ENCODE measurements at places on chromosomes 2 and 18.

- no peak for DNase-seq
Measured at GRCh38 chr2:224004105-224004695, 34.9 kb downstream of the SERPINE2 start.

DNA sequence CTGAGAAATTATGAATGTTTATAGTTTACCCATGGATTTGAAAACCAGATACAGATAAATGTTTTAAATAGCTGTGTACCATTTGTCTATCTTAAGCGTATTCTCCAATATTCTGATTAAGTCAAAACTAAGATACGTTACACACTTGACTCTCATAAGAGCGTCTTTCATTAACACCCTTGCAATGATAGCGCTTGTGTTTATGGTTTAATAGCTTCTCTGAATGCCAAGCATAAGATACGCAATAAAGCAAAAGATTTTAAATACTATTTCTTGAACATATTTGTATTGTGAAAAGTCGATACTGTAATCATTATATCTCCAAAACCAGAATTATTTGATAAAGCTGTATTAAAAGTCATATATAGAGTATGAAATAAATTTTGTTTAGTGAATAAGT, 3.0 kb downstream of the CALCRL start:
- no peak for DNase-seq

DNA sequence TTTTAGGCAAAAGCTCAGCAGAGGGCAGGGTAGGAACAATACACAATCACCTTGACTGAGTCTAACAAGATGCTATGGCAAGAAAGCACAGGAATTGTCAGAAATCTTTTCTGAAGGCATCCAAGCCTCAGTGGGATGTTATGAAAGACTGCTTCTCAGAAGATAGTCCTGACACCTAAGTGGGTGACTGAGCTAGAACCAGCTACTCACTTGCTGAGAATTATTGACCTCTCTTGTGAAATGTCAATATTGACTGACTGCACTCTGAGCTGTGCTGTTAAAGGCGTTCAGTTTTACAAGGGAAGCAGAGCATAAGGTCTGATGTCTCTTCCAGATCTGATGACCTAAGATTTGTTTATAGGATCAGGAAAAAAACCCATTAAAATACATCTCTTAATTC, 46.1 kb downstream of the TACR1 start:
- no peak for DNase-seq

DNA sequence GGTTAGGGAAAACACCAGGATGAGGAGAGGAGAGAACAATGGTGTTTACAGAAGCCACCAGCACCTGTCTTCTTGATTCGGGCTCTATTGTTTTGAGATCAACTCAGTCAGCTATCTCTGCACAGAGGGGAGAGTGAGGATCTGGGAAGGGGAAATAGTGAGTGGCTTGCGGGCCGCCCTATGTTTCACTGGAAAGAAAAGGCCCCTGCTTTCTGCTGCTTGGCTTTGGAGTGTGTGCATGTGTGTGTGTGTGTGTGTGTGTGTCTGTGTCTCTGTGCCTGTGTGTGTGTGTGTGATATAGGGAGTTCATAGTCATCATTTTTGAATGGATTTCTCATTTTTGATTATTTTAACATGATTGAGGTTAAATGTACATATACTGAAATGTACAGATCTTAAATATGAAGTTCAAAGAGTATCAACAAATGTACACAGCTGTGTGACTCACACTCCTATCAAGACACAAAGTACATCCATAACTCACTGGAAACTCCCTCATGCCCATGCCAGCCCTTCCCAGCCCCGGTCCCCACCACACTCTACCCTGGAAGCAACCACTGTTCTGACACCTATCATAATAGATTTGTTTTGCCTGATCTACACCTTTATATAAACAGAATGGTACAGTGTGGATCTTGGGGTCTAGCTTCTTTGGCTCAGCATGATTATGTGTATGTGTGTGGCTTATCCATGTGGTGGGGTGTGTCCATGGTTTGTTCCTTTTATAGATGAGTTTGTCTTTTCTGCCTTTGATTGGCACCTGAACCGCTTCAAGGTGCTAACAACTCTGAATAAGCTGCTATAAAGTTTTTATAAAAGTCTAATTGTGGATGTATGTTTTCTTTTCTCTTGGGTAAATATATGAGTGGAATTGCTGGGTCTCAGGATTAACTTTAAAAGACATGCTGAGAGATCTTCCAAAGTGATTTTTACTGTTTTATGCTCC, 258.3 kb downstream of the SETBP1 start:
- peak; percentile 48 for DNase-seq

DNA sequence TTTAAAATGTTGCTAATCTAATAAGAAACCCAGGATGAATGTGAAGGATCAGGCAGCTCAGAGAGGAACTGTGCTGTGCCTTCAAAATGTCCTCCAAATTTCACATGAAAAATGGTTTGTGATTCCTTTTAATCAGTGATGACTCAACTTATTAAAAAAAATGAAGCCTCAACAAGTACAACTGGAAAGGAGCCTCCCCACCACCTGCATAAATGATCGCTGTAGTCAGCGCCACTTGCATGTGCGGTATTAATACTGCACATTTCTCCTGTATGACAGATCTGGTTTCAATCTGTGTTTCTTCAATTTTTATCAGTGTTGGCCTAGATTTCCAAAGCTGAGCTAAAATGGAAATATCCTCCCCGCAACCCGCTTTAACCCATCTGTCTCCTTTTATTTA, 115.0 kb upstream of the TMEM200C start:
- DNase-seq, result no peak

DNA sequence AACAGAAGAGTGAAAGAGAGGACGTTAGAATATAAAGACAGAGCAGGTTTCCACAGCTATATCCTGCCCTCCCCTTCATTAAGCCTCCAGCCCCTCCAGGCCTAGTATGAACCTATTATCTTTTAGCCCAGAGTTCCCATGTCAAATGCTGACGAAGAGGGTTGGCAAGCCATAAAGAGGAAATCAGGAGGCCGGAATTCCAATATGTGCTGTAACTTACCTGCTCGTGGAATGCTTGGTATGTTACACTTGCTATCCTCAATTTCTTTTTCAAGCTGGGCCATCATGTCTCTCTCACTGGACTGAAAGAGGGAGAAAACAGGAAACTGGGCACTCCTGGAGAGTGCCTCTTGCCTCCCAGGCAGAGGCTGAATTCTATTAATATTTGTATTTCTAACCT, 264.1 kb downstream of the TRIB2 start:
- no peak for DNase-seq

- no peak for DNase-seq
Measured at GRCh38 chr2:200222791-200223190, 83.7 kb upstream of the SPATS2L start.

DNA sequence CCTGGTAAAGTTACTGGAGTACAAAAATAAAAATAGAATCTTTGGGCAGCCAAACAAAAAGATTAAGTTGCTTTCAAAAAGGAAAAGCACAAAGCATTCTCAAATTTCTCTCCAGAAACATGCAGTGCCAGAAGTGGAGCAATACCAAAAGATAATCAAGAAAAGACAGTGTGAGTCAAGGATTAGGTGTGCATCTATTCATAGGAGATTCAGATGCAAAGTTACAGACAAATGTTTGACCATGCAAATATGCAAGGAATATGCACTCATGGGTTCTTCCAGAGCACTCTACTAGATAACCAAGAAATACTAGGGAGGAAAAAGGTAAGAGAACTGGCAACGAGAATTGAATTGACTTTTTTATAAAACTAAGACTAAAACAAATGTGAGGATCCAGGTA, 51.8 kb upstream of the CDH20 start:
- no peak for DNase-seq

GRCh38 chr2:226877491-226877890, 41.6 kb downstream of the RHBDD1 start:
- no peak for DNase-seq

- DNase-seq, result no peak
Measured at GRCh38 chr2:239316562-239317465, 84.0 kb downstream of the HDAC4 start.

DNA sequence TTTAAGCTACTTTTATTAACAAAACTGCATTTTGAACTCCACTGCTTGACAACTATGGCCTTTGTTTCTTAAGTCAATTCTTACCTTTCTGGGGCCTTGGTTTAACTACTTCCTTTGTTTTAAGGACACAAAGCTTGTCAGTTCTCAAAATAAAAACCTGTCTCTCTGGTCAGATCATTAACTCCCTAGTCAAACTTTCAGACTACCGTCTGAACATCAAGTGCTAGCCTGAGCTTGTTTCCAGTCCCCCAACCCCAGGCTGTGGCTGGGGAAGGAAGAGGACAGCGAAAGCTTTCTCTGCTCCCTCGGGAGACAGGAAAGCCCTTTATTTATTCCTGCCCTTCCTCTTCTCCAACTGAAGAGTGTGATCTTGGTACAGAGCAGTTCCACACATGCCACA, 1.7 kb downstream of the SH3YL1 start:
- DNase-seq, result no peak

DNA sequence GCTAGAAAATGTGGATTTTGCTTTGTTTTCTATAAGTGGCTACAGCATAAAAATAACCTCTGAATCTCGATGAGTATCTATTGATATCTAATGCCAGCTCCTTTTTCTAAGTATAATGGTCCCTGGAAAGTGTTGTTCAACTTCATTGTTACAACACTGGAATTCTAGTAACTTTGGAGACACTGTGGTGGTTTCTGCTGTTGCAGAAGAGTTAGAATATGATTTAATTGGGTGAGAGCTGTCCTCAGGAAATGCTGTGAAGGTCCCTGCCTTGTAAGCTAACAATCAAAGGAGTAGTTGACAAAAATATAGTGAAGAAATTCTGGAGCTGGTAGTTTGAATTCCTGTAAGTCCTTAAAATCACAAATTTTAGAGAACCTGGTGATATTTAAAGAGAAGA, 62.1 kb downstream of the C18orf63 start:
- no peak for DNase-seq

GRCh38 chr2:227324642-227324994, 433 bp upstream of the MFF start:
- no peak for DNase-seq

- DNase-seq, result no peak
Measured at GRCh38 chr2:176395273-176395854, 126.1 kb downstream of the MTX2 start.

DNA sequence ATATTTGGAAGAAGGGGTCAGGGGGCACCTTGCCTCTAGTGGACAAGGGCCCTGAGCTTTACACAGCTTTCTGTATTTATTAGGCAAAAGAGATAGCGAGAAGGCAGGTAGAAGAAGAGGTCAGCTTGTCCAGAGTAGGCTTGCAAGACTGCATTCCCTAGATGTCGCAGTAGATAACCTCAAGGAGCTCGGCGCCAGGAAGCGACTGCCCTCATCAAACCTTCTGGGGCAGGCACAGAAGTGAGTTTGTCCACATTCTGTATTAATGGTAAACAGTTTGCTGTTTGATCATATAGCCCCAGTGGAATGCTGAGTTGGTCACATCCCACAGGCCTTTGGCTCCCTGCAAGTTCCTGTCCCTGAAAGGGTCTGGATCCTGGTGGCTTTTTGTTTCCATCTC, 7.0 kb downstream of the CHCHD5 start:
- no peak for DNase-seq

DNA sequence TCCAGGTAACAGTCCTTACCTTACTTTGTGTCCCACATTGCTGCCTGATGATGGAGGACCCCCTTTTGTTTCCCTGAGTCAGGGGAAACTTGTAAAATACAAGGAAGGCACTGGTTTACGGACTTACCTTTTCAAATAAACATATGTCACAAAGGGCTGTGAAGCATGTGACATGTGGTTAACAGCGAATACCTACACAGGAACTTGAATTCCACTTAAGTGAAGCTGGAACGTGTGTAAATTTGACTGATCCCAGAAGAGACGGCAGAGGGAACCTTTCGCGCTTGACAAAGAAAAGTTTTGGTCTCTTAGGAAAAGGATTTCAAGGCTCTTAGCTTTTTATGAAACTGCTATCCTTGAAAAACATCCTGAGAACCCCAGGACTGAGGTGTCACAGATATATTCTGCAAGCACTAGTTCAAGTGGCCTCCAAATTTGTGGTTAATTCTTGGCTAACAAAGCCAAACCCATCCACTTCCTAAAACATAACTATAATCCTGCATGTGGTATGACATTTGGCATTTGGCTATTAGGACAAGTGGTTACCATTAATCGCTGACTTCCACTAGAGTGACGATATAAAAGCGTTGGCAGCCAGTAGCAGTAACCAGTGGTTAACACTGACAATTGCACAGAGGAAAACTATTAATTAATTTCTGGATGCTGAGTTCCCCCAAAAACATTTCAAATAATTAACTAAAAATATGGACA, 55.6 kb downstream of the ITGB6 start:
- DNase-seq, result no peak

GRCh38 chr2:196546151-196546919, 93.2 kb upstream of the CCDC150 start:
- DNase-seq, result no peak

- no peak for DNase-seq
Measured at GRCh38 chr2:239035361-239035814, 187.5 kb downstream of the TWIST2 start.

- no peak for DNase-seq
Measured at GRCh38 chr2:8509621-8510020, 172.2 kb upstream of the ID2 start.

- DNase-seq, result no peak
Measured at GRCh38 chr18:43934781-43935471, 657.6 kb upstream of the SYT4 start.

DNA sequence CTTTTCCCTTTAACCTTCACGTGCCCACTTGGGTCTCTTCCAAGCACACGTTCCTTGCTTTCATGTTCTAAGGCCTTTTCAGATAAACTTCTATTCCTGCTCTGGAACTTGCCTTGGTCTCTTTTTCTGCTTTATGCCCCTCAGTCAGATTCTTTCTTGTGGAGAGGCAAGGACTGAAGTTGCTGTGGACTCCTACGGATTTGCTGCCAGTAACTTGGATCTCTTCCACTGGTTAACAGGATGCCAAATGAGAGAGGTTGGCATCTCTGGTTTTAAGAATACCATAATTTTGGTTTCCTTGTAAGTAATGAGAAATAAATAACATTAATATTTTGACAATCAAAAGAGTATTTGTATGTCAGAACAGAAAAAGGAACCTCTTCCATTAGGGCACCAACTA, 33.0 kb downstream of the COMMD1 start:
- no peak for DNase-seq

- DNase-seq, result no peak
Measured at GRCh38 chr2:190636361-190636760, 12.5 kb upstream of the NAB1 start.

GRCh38 chr2:36672199-36672598, 24.3 kb upstream of the VIT start:
- no peak for DNase-seq

GRCh38 chr2:20150806-20151571, 73.9 kb downstream of the SDC1 start:
- no peak for DNase-seq

GRCh38 chr2:129758784-129759471, 220.5 kb upstream of the RAB6C start:
- DNase-seq, result no peak

DNA sequence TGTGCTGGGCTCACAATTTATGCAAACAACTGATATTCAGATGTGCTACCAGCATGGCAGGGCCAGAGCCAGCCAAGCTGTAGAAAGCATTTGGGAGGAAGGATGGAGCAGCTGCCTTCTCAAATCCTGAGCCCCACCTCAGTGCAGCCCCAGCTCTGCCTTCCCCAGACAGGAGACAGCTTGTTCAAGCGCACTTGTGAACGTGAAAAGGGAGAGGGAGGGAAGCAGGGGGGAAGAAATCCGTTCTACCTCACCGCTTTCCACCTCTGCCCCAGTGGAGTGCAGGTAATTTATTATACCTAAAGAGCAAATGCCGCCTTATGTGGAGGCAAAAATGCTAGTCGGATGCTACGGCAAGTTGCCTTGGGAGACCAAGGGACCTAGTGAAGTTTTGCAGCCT, 66.0 kb upstream of the SLC14A2 start:
- DNase-seq, result peak; percentile 42
